ENCODE measurements at places on chromosomes 5 and 9. TPM values are rescaled to one million over a fixed set of nuclear protein-coding genes. Genes with fewer than 3 reads are reported as not detected.

The FBXO4 gene
- total RNA-seq: 8.0 TPM

The C5orf52 gene
- total RNA-seq: not detected

The IL5 gene
- not detected for total RNA-seq

The DRD1 gene
- not detected for total RNA-seq

DNA sequence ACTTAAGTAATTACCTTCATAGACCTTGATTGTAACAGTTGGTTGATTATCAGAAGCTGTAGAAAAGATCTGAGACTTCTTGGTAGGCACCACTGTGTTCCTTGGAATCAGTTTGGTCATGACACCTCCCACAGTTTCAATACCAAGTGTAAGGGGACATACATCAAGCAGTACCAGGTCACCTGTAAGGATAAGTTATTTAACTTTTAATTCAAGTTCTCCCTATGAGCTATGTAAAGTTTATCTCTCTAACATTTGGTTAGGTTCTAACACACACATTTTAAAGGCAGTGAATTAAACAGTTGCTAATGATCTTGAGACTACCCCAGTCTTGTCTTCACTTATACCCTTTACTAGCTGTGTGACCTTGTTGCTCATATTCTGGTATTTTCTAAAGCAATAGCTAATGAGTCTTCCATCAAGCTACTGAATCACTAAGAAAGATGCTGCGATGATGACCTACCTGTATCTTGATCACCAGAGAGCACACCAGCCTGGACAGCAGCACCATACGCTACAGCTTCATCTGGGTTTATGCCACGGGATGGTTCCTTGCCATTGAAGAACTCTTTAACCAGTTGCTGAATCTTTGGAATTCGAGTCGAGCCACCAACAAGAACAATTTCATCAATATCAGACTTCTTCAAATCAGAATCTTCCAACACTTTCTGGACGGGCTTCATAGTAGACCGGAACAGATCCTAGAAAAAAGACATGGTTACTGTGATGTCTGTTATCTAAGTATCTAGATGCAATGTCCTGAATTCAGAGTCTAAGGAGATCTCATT is 2.8 kb downstream of the HSPA5 start:
- DNase-seq: no peak

Measured in dermis blood vessel endothelial cell (primary cell).